ENCODE measurements at places on chromosomes 11 and 22.
A peak's percentile ranks its signal among the peaks of the same experiment; 100 is the strongest.

DNA sequence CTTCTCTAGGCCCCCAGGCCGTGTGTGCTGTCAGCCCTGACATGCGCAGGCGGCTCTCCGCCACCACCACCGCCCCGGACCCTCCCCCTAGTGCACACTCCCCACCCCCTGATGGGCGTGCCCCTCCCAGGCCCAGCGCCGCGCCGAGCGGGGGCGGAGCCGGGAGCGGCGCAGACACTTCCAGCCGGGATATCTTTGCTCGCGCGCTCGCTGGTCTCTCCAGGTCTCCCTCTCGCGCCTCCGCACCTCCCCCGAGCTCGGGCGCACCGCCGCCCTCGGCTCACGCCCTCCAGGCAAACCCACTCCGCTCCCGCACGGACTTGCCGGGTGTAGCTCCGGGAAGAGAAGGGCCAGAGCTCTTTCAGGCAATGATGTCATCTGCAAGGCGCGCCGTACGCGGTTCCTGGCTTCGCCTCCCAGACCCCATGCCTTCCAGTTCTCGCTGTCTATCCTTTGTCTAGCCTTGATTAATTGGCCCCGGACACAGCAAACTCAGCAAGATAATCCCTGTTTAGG lies at the start of gene SCN3B:
SCN3B (minus strand) TSS at position 59 of the 516 bp plus-strand sequence. CDS start 823 bp downstream, outside the sequence.
- DNase-seq = peak; percentile 91

DNA sequence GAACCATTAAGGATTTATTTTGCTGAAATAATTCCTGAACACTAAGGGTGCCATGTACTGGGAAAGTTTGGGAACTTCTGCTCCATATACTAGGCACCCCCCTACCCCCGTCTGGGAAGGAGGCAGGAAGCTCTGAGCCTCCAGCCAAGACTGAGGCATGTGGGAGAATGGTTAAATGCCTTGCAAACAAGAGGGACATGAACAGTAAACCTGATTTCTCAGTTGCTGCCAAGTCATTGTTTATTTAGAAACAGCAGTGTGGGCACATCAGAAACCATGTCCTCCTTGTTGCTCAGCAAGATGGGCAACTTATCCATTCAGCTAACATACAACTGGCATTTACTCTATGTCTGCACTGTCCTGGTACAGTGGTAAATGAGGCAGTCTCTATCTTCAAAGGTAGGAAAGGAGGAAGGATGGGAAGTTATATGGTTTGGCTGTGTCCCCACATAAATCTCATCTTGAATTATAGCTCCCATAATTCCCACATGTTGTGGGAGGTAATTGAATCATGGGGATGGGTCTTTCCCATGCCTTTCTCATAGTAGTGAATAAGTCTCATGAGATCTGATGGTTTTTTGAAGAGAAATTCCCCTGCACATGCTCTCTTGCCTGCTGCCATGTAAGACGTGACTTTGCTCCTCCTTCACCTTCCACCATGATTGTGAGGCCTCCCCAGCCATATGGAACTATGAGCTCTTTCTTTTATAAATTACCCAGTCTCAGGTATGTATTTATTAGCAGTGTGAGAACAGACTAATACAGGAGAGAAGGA lies 459.1 kb downstream of the MIAT start:
- DNase-seq = peak; percentile 35

GRCh38 chr11:87036756-87037449 lies 831 bp upstream of the TMEM135 start:
- DNase-seq = no peak

- no peak for DNase-seq
Measured at GRCh38 chr22:42500836-42501179, 18.8 kb downstream of the RRP7A start.

DNA sequence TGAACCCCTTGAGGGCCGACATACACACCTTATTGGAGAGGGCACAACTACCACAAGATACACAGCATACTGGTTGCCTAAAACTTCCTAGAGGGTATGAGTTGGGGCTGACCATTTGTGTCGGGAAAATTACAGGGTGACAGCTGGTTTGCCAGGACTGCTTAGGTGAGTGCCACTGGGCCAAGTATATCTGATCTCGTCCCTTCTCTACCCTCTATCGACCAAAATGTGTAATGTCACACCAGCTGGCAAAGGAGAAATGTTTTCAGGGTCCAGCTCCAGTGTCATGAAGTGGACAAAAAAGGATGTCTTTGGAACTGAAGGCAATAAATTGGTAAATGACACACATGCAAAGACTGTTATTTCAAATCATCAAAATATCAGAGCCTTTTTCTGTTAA lies 126.1 kb downstream of the PGR start:
- DNase-seq = no peak

DNA sequence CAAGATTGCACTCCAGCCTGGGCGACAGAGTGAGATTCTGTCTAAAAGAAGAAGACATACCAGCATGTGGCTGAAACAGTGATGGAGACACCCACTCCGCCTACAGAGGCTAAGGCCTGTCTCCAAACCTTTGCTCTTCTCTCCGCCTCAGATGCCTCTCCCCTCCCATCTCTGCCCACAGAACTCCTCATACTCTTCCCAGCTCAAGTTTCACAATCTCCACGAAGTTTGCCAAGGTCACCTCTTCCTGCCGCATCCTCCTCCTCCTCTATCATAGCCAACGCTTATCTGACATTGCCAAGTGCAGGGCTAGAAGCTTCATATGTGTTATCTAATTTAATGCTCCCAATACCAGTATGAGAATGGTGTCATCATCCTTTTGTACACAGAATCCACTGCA lies 25.9 kb upstream of the FBLN1 start:
- no peak for DNase-seq

All from pancreas (tissue), 10 donors.